Uterus (tissue), 4 donors: ENCODE measurements at places on chromosomes 11 and 22. TPM values are rescaled to one million over a fixed set of nuclear protein-coding genes. Genes with fewer than 3 reads are reported as not detected.
A peak's percentile ranks its signal among the peaks of the same experiment; 100 is the strongest.

- no peak overlapping the region for H3K27ac ChIP-seq
- no peaks in the 10 kb centered on the region for H3K27me3 ChIP-seq
- H3K4me3 ChIP-seq = no peak overlapping the region
Measured at GRCh38 chr11:13223112-13223511, 54.5 kb upstream of the BMAL1 start.

DNA sequence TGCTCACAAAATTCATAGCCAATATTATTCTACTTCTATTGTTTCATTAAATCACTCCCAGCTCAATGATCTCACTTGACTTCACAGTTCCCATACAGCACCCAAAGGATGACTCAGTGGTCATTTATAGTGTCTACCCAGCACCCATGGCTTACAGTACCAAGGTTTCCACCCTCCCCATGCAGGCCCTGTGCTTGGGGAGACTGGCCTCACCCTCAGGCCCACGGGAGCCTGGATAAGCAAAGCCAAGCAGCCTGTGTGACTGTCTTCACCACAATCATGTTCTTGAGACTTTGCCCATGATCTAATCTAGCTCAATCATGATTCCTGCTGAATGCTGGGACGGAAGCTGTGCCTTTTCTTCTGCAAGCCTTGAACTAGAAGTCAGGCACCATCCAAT, 97.6 kb downstream of the SLC36A4 start:
- no peak for DNase-seq
- H3K4me1 ChIP-seq = no peaks in the 10 kb centered on the region
- no peaks in the 10 kb centered on the region for H3K27me3 ChIP-seq
- H3K27ac ChIP-seq = no peak overlapping the region
- H3K36me3 ChIP-seq = no peaks in the 10 kb centered on the region

- H3K4me3 ChIP-seq = no peak overlapping the region
- H3K4me1 ChIP-seq = no peaks in the 10 kb centered on the region
- peaks cover 10% of the 10 kb centered on the region for H3K27me3 ChIP-seq
- no peak for DNase-seq
- H3K27ac ChIP-seq = no peak overlapping the region
Measured at GRCh38 chr11:132008872-132009271, 638.5 kb downstream of the NTM start.

- no peaks in the 10 kb centered on the region for H3K4me1 ChIP-seq
- H3K36me3 ChIP-seq = no peaks in the 10 kb centered on the region
- DNase-seq = no peak
- no peaks in the 10 kb centered on the region for H3K27me3 ChIP-seq
Measured at GRCh38 chr11:35554491-35555437, 29.3 kb upstream of the PAMR1 start.

DNA sequence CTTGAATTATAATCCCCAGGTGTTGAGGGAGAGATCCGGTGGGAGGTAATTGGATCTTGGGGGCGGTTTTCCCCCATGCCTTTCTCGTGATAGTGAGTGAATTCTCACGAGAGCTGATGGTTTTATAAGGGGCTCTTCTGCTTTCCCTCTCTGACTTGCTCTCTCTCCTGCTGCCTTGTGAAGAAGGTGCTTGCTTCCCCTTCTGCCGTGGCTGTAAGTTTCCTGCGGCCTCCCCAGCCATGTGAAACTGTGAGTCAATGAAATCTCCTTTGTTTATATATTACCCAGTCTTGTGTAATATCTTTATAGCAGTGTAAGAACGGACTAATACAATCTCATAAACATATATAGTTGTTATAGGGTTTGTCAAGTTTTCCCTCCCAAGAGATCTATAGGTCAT, 32.8 kb downstream of the KCNE3 start:
- H3K27me3 ChIP-seq = no peaks in the 10 kb centered on the region
- no peak overlapping the region for H3K27ac ChIP-seq
- H3K4me3 ChIP-seq = no peak overlapping the region
- H3K36me3 ChIP-seq = no peaks in the 10 kb centered on the region

DNA sequence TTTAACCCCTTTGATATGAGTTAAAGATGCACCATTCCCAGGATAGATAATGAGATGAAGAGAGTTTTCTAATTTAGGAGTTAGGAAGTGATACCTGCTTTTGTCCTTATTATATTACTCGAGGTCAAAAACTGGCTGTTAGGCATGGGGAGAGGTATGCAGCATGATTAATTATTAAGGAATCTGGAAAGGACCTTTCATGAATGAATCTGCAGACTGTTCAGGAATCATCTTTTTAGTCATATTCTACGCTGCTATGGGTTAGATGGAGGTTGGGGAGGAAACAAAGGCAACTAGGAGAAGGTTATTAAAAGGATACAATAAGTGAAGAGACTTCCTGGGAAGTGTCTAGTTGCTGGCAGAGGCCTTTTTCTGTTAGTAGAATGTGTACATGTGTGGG, 492.4 kb upstream of the CCDC90B start:
- no peaks in the 10 kb centered on the region for H3K27me3 ChIP-seq
- no peak overlapping the region for H3K27ac ChIP-seq
- no peaks in the 10 kb centered on the region for H3K36me3 ChIP-seq
- H3K4me1 ChIP-seq = no peaks in the 10 kb centered on the region
- no peak for DNase-seq

- H3K4me1 ChIP-seq = no peaks in the 10 kb centered on the region
- H3K4me3 ChIP-seq = peak overlapping the region; percentile 5
- no peaks in the 10 kb centered on the region for H3K36me3 ChIP-seq
- peak; percentile 85 for DNase-seq
Measured at GRCh38 chr22:20418211-20418788, 19.3 kb downstream of the SCARF2 start.

DNA sequence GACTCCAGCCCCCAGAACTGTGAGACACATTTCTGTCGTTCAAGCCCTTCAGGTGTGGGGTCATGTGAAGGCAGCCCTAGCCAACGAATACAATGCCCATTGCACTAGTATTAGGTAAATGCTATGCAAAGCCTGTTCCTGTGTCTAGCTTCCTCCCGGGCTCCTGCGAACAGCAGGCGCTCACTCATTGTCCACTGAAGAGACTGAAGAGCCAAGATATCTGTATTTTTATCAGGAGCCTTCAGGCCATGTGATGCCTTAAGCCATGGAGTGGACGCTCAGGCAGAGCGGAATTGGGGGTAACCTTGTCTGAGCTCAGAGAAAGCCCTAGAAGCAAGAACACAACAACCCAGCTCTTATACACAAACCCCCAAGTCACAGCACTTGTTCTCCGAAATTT, 4.2 kb upstream of the TMPRSS6 start:
- H3K36me3 ChIP-seq = no peaks in the 10 kb centered on the region
- no peak overlapping the region for H3K4me3 ChIP-seq

- DNase-seq = peak; percentile 23
- no peaks in the 10 kb centered on the region for H3K36me3 ChIP-seq
- H3K4me1 ChIP-seq = no peaks in the 10 kb centered on the region
- no peaks in the 10 kb centered on the region for H3K27me3 ChIP-seq
- H3K27ac ChIP-seq = peak overlapping the region; percentile 98
- peak overlapping the region; percentile 69 for H3K4me3 ChIP-seq
Measured at GRCh38 chr11:125591649-125592304, 875 bp upstream of the STT3A start.

- DNase-seq = no peak
- no peaks in the 10 kb centered on the region for H3K27me3 ChIP-seq
- H3K36me3 ChIP-seq = no peaks in the 10 kb centered on the region
- H3K27ac ChIP-seq = peak overlapping the region; percentile 23
- H3K4me3 ChIP-seq = no peak overlapping the region
Measured at GRCh38 chr11:33942954-33943353, 51.1 kb upstream of the LMO2 start.

GRCh38 chr11:28464252-28464867, 356.2 kb downstream of the METTL15 start:
- no peak overlapping the region for H3K4me3 ChIP-seq
- no peak overlapping the region for H3K27ac ChIP-seq
- H3K36me3 ChIP-seq = no peaks in the 10 kb centered on the region
- H3K27me3 ChIP-seq = no peaks in the 10 kb centered on the region

- H3K4me3 ChIP-seq = no peak overlapping the region
- peaks cover 11% of the 10 kb centered on the region for H3K4me1 ChIP-seq
Measured at GRCh38 chr11:62435846-62436660, 17.2 kb downstream of the SCGB1A1 start.

- no peaks in the 10 kb centered on the region for H3K36me3 ChIP-seq
- no peak for DNase-seq
- no peak overlapping the region for H3K4me3 ChIP-seq
- H3K27ac ChIP-seq = no peak overlapping the region
- H3K27me3 ChIP-seq = no peaks in the 10 kb centered on the region
- H3K4me1 ChIP-seq = no peaks in the 10 kb centered on the region
Measured at GRCh38 chr11:72451831-72452376, 17.6 kb upstream of the CLPB start.

DNA sequence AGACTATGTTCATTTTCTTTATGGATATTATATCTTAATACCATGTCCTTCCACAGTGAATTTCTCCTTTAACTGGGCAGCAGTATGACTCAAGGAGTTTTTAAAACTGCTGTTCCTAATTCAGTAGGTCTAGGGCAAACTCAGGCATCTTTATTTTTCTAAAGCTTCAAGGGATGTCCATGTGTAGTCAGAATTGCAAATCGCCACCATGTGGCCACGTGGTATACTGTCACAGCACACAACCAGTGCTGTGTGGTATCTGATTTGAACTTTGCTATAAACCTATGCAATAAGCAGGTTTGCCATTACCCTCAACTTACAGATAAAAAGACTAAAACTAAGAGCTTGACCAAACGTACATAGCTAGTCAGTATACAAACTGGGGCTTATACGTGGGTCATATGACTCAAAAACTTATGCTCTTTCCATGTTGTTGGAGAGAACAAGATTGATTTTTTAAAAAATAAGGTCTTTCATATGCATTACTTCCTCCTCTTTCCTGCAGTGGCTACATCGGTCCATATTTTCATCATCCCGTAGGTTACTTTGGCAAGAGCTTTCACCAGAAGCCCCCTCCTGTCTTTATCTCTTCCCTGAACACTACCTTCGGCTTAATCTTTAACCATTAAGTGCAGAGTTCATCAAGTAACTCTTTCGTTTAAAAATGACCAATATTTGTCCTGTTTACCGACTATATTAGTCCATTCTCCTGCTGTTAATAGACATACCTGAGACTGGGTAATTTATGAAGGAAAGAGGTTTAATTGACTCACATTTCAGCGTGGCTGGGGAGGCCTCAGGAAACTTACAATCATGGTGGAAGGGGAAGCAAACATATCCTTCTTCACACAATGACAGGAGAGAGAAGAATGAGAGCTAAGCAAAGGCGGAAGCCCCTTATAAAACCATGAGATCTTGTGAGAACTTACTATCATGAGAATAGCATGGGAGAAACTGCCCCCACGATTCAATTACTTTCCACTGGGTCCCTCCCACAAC, 8.0 kb upstream of the HTATIP2 start:
- H3K27ac ChIP-seq = no peak overlapping the region
- no peaks in the 10 kb centered on the region for H3K4me1 ChIP-seq
- no peaks in the 10 kb centered on the region for H3K36me3 ChIP-seq
- no peak overlapping the region for H3K4me3 ChIP-seq
- no peak for DNase-seq

GRCh38 chr11:127943763-127944162, 643.6 kb downstream of the ETS1 start:
- DNase-seq = no peak
- H3K4me1 ChIP-seq = no peaks in the 10 kb centered on the region
- no peak overlapping the region for H3K27ac ChIP-seq

- no peak overlapping the region for H3K27ac ChIP-seq
- no peaks in the 10 kb centered on the region for H3K27me3 ChIP-seq
- no peak overlapping the region for H3K4me3 ChIP-seq
- no peak for DNase-seq
- no peaks in the 10 kb centered on the region for H3K36me3 ChIP-seq
Measured at GRCh38 chr11:8138526-8138925, 30.3 kb downstream of the RIC3 start.

DNA sequence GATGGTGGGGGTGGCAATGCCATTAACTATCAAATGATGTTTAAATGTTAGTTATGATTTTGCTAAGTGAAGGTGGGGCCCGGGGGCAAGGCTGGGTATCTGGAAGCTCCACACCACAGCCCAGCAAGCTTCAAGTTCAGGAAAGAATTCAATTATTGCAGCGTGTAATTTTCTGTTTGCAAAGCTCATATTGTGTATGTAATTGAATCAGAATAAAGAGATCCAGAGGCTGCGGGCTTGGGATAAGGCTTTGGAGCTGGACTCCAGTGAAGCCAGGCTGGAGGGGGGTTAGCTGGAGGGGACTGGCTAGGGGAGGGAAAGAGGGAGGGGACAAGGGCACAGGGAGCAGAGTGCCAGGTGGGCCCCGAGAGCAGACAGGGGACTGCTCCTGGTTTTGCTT, 557.1 kb upstream of the CADM1 start:
- no peaks in the 10 kb centered on the region for H3K36me3 ChIP-seq
- no peaks in the 10 kb centered on the region for H3K27me3 ChIP-seq
- no peaks in the 10 kb centered on the region for H3K4me1 ChIP-seq
- no peak overlapping the region for H3K27ac ChIP-seq

DNA sequence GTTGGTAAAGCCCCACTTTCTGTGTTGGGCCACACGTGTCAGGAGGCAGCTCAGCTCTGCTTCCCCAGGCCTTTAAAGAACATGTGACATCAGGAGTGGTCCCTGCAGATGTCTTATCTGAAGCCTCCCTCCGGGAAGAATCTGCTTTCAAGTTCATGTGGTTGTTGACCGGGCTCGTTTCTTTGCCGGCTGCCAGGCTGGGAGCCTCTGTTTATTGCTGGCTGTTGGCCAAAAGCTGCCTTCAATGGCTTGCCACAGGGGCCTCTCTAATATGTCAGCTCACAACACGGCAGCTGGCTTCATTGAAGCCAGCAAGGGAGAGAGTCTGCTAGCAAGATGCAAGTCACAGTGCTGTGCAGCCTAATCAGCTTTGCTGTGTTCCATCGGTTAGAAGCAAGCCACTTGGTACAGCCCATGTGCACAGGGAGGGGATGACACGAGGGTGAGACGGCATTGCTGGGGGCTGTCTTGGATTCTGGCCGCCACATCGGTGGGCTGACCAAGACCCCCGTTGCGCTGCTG, 14.6 kb downstream of the MRGPRF start:
- DNase-seq = peak; percentile 21
- peaks cover 20% of the 10 kb centered on the region for H3K4me1 ChIP-seq
- H3K36me3 ChIP-seq = no peaks in the 10 kb centered on the region

DNA sequence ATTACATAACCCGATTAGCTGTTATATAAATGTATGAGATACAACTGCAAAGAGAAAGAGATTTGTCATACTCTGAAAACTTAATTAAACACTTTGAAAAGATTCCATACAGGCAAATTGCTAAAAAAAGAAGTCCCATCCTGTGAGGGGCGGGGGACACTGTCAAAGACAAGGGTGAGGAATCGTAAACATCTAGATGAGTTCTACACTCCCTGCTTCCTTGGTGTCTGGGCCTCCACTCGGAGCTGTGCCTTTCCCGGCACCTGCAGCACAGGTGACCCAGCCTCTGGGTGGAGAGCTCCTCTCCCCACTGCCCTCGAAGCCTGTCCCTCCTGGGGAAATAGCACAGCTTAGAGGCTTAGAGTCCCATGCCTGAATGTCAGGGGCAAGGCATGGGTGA, 69.2 kb upstream of the CRYBB3 start:
- no peak for DNase-seq
- H3K4me3 ChIP-seq = no peak overlapping the region
- H3K4me1 ChIP-seq = peaks cover 3% of the 10 kb centered on the region
- no peaks in the 10 kb centered on the region for H3K36me3 ChIP-seq
- H3K27ac ChIP-seq = no peak overlapping the region

Gene CCDC157
- 6.8 TPM for total RNA-seq

Gene CLDN25
- not detected for total RNA-seq

Gene CCDC73
- total RNA-seq = not detected

Gene KIRREL3
- total RNA-seq = not detected

Gene INS
- total RNA-seq = not detected

Gene NOX4
- 58.4 TPM for total RNA-seq

Gene OR51E2
- total RNA-seq = 1.8 TPM

Gene PNPLA5
- total RNA-seq = not detected

Gene STIM1
- total RNA-seq = 41.2 TPM

Gene GPR137
- total RNA-seq = 32.3 TPM

Gene MAJIN
- total RNA-seq = under 0.01 TPM
